ENCODE measurements at places on chromosomes 13 and 19. TPM values are rescaled to one million over a fixed set of nuclear protein-coding genes. Genes with fewer than 3 reads are reported as not detected.
A peak's percentile ranks its signal among the peaks of the same experiment; 100 is the strongest.

- DNase-seq, result no peak
- peaks cover 17% of the 10 kb centered on the region for H3K4me1 ChIP-seq
- no peaks in the 10 kb centered on the region for H3K27me3 ChIP-seq
- H3K4me3 ChIP-seq, result no peak overlapping the region
Measured at GRCh38 chr13:75467040-75467728, 14.8 kb downstream of the TBC1D4 start.

- peaks cover 36% of the 10 kb centered on the region for H3K4me1 ChIP-seq
- DNase-seq, result no peak
- no peak overlapping the region for H3K27ac ChIP-seq
Measured at GRCh38 chr19:4380254-4380727, 20.1 kb downstream of the SH3GL1 start.

GRCh38 chr13:79501538-79502232 is 20.7 kb downstream of the NDFIP2 start:
- H3K4me3 ChIP-seq, result no peak overlapping the region
- H3K36me3 ChIP-seq, result no peaks in the 10 kb centered on the region
- H3K4me1 ChIP-seq, result peaks cover 8% of the 10 kb centered on the region
- no peak for DNase-seq
- H3K27me3 ChIP-seq, result no peaks in the 10 kb centered on the region
- H3K27ac ChIP-seq, result no peak overlapping the region

GRCh38 chr13:27273658-27274425 is 3.2 kb downstream of the RASL11A start:
- no peak for DNase-seq
- peaks cover 13% of the 10 kb centered on the region for H3K36me3 ChIP-seq
- peaks cover 29% of the 10 kb centered on the region for H3K27me3 ChIP-seq

GRCh38 chr13:40261336-40261735 is 405.1 kb downstream of the FOXO1 start:
- no peak overlapping the region for H3K27ac ChIP-seq
- H3K4me1 ChIP-seq, result no peaks in the 10 kb centered on the region
- no peak for DNase-seq
- no peaks in the 10 kb centered on the region for H3K27me3 ChIP-seq
- no peaks in the 10 kb centered on the region for H3K36me3 ChIP-seq
- no peak overlapping the region for H3K4me3 ChIP-seq

- H3K4me3 ChIP-seq, result no peak overlapping the region
- H3K27ac ChIP-seq, result no peak overlapping the region
- peaks cover 14% of the 10 kb centered on the region for H3K27me3 ChIP-seq
- no peaks in the 10 kb centered on the region for H3K36me3 ChIP-seq
- DNase-seq, result peak; percentile 64
Measured at GRCh38 chr13:29472332-29472961, 123.0 kb downstream of the SLC7A1 start.

- no peak overlapping the region for H3K27ac ChIP-seq
- H3K27me3 ChIP-seq, result peaks cover 45% of the 10 kb centered on the region
- no peaks in the 10 kb centered on the region for H3K36me3 ChIP-seq
- peak; percentile 70 for DNase-seq
Measured at GRCh38 chr19:35468637-35469036, 20.6 kb downstream of the FFAR2 start.

DNA sequence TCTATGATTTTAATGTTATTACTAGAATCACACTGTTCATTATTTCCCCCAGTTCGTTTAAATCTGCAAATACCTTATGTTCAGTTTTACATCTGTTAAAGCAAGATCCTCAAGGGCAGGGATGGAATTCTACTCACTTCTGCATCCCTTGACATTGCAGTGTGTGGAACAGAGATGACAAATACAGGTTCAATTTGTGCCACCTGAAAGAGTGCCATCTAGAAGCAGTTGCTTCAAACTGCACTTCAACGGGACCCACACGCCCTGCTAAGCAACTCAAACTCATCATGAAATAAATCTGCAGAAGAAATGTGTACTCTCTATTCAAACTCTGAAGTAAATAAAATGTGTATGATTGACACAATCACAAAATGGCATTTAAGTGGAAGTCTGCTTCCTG is 44.5 kb downstream of the RUBCNL start:
- no peaks in the 10 kb centered on the region for H3K4me1 ChIP-seq
- H3K4me3 ChIP-seq, result no peak overlapping the region
- H3K27ac ChIP-seq, result no peak overlapping the region
- DNase-seq, result no peak

GRCh38 chr13:23849670-23850069 is 39.5 kb downstream of the MIPEP start:
- no peak overlapping the region for H3K27ac ChIP-seq
- H3K27me3 ChIP-seq, result no peaks in the 10 kb centered on the region
- H3K36me3 ChIP-seq, result no peaks in the 10 kb centered on the region

GRCh38 chr19:50517704-50518075 is 4.0 kb upstream of the ASPDH start:
- DNase-seq, result no peak
- no peaks in the 10 kb centered on the region for H3K4me1 ChIP-seq
- no peak overlapping the region for H3K27ac ChIP-seq

DNA sequence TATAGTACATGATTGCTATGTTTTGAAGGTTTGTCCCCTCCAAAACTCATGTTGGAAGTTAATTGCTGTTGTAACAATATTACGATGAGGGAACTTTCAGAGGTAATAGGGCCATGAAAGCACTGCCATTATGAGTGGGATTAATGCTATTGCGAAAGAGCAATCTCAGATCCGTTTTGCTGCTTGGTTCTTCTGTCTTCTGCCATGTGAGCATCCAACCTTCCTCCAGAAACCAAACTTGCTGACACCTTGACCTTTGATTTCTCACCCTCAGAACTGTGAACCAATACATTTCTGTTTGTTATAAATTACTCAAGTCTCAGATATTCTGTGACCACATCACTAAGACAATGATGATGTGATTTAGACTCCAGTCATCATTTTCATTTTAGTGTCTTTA is 2590.9 kb downstream of the PCDH9 start:
- no peak overlapping the region for H3K4me3 ChIP-seq
- H3K4me1 ChIP-seq, result no peaks in the 10 kb centered on the region
- no peaks in the 10 kb centered on the region for H3K36me3 ChIP-seq
- DNase-seq, result no peak
- no peaks in the 10 kb centered on the region for H3K27me3 ChIP-seq

DNA sequence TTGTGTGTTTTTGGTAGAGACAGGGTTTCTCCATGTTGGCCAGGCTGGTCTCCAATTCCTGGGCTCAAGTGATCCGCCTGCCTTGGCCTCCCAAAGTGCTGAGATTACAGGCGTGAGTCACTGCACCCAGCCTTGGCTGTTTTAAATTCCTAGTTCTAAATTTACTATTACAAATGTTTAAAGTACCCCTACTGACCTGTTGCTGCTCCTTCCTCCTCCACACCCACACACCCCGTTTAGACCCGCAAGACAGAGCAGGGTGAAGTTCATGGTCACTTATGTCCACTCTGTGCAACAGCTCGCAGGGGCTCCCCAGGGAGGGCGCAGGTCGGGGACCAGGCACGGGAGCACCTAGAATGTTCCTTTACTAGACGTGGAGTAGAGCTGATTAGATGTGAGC is 28.7 kb downstream of the TMEM161A start:
- no peak for DNase-seq
- H3K4me3 ChIP-seq, result no peak overlapping the region
- no peaks in the 10 kb centered on the region for H3K4me1 ChIP-seq
- no peaks in the 10 kb centered on the region for H3K27me3 ChIP-seq
- peaks cover 5% of the 10 kb centered on the region for H3K36me3 ChIP-seq
- H3K27ac ChIP-seq, result no peak overlapping the region

DNA sequence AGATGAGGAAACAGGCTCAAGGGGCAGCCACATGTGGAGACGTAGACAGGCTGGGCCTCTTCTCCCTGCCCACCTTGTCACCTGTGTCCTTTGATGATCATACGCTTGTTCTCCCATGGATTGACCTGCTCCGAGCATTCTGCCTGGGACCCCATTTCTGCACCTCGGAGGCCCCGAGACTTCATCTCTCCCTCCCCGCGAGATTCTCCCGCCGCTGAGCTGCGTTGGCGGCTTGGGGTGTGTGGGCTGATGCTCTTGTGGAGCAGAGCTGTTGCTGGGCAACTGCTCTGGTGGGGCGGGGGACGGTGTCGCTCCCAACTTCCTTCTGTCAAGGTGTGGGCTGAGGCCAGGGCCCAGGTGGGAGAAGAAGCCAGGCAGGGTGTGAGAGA is 22.1 kb downstream of the MAST3 start:
- no peak overlapping the region for H3K4me3 ChIP-seq
- H3K27ac ChIP-seq, result no peak overlapping the region
- peaks cover 13% of the 10 kb centered on the region for H3K4me1 ChIP-seq
- H3K27me3 ChIP-seq, result no peaks in the 10 kb centered on the region

DNA sequence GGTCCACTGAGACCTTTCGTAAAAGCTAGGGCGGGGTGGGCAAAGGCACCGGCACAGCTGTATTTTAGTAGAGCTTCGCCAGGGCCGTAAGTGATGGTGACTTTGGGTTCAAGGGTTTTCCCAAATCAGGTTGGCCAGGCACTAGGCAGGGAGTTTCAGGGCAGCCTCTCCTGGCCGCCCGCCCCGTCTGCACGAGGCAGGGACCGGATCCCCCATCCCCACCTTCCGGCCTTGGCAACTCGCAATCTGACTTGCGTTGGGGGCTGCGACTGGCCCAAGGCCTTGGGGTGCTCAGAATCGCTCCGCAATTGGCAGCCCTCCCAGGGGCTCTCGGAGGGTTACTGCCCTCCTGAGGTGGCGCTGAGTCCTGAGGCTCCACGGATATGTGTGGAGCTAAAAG is 4.1 kb upstream of the ZIC5 start:
- no peaks in the 10 kb centered on the region for H3K4me1 ChIP-seq
- no peaks in the 10 kb centered on the region for H3K36me3 ChIP-seq
- no peak overlapping the region for H3K27ac ChIP-seq
- no peaks in the 10 kb centered on the region for H3K27me3 ChIP-seq
- no peak overlapping the region for H3K4me3 ChIP-seq

DNA sequence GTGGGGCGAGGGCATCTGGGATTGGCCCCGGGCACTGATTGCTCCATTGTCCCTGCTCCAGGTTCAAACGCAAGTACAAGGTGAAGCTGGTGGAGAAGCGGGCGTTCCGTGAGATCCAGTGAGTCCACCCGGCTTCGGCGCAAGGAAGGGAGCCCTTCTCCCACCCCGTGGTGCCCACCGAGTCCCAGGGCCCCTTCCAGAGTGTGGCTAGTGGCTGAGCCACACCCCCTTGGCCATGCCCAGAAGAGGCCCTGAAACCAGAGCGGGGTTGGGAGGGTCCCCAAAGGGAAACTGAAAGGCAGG is 11.2 kb downstream of the NOP53 start:
- no peaks in the 10 kb centered on the region for H3K27me3 ChIP-seq
- DNase-seq, result no peak
- no peak overlapping the region for H3K4me3 ChIP-seq
- H3K27ac ChIP-seq, result no peak overlapping the region

DNA sequence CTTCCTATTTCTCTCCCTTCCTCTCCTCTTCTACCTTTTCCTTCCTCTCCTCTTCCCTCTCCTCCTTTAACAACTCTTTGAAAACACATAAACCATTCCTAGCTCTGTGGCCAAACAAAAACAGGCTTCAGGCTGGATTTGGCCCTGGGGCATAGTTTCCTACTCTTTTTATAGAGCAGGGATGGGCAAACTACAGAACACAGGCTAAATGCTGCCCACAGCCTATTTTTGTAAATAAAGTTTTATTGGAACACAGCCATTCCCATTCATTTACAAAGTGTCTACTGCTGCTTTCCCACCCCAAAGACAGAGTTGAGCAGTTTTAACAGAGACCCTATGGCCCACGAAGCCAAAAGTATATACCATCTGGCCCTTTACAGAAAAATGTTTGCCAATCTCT is 35.4 kb downstream of the LHFPL6 start:
- no peak for DNase-seq
- no peaks in the 10 kb centered on the region for H3K27me3 ChIP-seq
- H3K4me1 ChIP-seq, result peaks cover 15% of the 10 kb centered on the region
- no peak overlapping the region for H3K4me3 ChIP-seq

DNA sequence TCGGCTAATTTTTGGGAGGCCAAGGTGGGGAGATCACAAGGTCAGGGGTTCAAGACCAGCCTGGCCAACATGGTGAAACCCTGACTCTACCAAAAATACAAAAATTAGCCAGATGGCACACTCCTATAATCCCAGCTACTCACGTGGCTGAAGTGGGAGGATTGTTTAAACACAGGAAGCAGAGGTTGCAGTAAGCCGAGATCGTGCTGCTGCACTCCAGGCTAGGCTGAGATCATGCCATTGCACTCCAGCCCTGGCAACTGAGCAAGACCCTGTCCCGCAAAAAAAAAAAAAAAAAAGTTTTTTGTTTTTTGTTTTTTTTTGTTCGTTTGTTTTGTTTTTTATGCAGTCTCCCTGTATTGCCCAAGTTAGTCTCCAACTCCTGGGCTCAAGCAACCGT is 21.2 kb downstream of the MAST1 start:
- peaks cover 13% of the 10 kb centered on the region for H3K27me3 ChIP-seq
- H3K4me3 ChIP-seq, result no peak overlapping the region
- H3K27ac ChIP-seq, result no peak overlapping the region
- H3K4me1 ChIP-seq, result no peaks in the 10 kb centered on the region

DNA sequence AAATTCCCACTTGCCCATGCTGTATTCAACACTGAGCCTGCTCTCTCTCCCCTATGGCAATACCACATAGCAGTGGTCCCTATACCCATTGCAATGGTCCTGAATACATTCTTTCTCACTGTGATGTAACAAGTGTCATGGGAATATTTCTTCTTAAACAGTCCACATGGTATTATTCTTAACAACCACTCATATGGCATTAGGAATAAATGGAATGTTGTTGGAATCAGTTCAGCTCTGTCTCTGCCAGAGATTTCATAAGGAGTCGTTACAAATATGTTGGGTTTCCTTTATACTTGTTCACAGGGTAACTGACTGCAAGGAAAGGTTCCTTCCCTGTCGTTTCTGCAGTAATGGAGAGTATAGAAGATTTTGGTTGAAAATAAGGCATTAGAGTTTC is 128.3 kb upstream of the SPATA13 start:
- peak overlapping the region; percentile 71 for H3K27ac ChIP-seq
- no peak for DNase-seq
- H3K36me3 ChIP-seq, result peaks cover 9% of the 10 kb centered on the region
- H3K27me3 ChIP-seq, result no peaks in the 10 kb centered on the region
- H3K4me1 ChIP-seq, result peaks cover 30% of the 10 kb centered on the region

- peaks cover 7% of the 10 kb centered on the region for H3K27me3 ChIP-seq
- no peaks in the 10 kb centered on the region for H3K4me1 ChIP-seq
- no peak for DNase-seq
Measured at GRCh38 chr13:110476220-110476617, 85.3 kb downstream of the RAB20 start.

GRCh38 chr19:883661-884211 is 9.3 kb downstream of the MED16 start:
- peaks cover 43% of the 10 kb centered on the region for H3K36me3 ChIP-seq
- no peaks in the 10 kb centered on the region for H3K4me1 ChIP-seq

SLITRK5 gene
- total RNA-seq, result not detected

TNFSF13B gene
- 0.97 TPM for total RNA-seq

C19orf85 gene
- total RNA-seq, result not detected

ATP13A1 gene
- 60.2 TPM for total RNA-seq

NLRP5 gene
- not detected for total RNA-seq

FAAP24 gene
- 7.3 TPM for total RNA-seq

SLC7A9 gene
- total RNA-seq, result 1.3 TPM

Measured in Calu3 (cell line).